GM23338 (cell line): ENCODE measurements at places on chromosomes 16 and 17. TPM values are rescaled to one million over a fixed set of nuclear protein-coding genes. Genes with fewer than 3 reads are reported as not detected.

Gene AOC2
- 5.7 and 5.8 TPM in 2 replicates for total RNA-seq

Gene NEK8
- 13.2 and 14.9 TPM in 2 replicates for total RNA-seq

Gene KRTAP2-3
- total RNA-seq: not detected in 2 replicates

Gene CD19
- total RNA-seq: 0.83 TPM in 1 of 2 replicates, not detected in the other

Gene FNDC8
- not detected in 2 replicates for total RNA-seq

Gene TBX4
- not detected in 2 replicates for total RNA-seq

Gene CIBAR2
- not detected in 2 replicates for total RNA-seq

Gene KRT25
- total RNA-seq: not detected in 2 replicates

DNA sequence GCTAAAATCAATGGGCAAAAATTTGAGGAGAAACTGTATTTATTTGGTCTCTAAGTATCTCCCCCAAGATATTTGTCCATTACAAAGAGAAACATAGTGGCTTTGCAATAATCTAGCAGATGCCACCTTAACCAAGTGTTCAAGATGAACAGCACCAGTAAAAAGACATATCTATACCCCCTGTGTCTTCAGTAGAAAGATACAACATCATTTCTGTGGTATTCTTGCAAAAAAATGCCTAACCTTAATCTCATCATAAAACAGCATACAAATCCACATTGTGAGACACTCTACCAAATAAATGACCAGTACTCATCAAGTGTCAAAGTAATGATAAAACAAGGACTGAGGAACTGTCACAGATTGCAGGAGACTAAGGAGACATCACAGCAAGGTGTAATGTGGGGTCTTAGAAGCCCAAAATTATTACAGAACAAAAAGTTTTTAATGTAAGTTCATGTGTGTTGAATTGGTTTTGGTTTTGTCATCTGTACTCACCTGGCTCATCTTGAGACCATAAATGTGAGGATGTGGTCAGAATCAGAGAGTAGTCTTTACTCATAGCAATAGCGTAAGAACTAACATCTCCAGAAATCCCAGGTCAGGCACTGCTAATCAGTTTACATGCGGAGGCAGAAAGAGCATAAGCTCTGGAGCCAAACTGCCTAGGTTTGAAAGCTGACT, 77.2 kb downstream of the AATF start:
- no peaks in the 10 kb centered on the region for H3K36me3 ChIP-seq
- H3K4me3 ChIP-seq: no peak overlapping the region
- no peaks in the 10 kb centered on the region for H3K27me3 ChIP-seq
- peaks cover 7% of the 10 kb centered on the region; the same call in 1 of the 2 replicates for H3K4me1 ChIP-seq
- DNase-seq: no peak

DNA sequence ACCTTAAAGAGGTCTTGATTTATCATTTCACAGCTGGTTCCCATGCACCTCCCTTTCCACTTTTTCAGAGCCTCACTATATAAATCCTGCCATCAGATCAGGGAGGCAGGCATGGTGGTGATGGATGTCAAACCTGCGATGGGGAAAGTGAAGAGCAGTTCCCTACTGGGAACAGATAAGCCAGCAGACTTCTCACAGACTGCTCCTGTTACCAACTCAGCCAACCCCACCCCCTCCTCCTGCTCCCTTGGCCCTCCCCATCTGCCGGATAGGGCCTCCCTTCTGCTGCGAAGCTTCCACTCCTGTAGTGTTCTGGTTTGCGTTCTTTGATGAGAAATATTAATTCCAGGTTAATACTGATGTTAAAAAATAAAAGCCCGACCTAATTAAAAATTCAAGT, 232.1 kb downstream of the STX8 start:
- H3K27me3 ChIP-seq: no peaks in the 10 kb centered on the region
- peak; percentile 59 for DNase-seq
- no peaks in the 10 kb centered on the region for H3K36me3 ChIP-seq
- H3K4me3 ChIP-seq: no peak overlapping the region
- peaks cover 10% of the 10 kb centered on the region for H3K4me1 ChIP-seq
- no peak overlapping the region for H3K27ac ChIP-seq

GRCh38 chr16:52193441-52193840, 353.5 kb downstream of the TOX3 start:
- H3K36me3 ChIP-seq: no peaks in the 10 kb centered on the region
- no peak overlapping the region for H3K4me3 ChIP-seq
- DNase-seq: no peak
- peaks cover 9% of the 10 kb centered on the region for H3K4me1 ChIP-seq
- H3K27me3 ChIP-seq: no peaks in the 10 kb centered on the region
